ENCODE measurements at places on chromosomes 2 and 18.

DNA sequence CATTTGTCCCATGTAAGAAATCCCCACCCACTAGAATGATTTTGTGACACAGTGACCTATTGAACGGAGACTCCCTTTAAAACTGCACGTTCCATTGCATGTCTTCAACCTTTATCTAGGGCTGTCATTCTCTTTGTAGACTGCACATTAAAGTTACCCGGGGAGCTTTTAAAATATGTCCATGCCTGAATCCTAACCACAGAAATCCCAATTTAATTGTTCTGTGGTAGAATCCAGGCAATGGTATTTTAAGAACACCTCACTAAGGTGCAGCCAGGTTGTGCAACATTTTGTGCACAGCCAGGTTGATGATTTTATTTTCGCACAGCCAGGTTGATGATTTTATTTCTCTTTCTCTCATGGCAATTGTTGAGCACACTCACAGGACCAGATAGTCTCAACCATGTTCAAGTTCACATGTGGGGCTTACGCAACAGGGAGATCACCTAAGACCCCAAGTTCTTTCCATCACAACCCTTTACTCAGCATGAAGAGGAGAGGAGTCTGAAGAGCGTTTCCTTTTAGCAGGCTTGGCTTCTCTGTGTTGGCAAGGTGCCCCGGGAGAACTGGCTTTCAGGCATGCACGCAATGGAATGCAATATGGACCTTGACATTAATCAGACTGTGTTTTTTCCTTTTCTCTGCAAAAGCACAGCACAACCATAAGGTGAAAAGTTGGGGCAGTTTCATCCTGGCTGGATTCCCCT is 467.3 kb upstream of the ETAA1 start:
- DNase-seq: no peak

DNA sequence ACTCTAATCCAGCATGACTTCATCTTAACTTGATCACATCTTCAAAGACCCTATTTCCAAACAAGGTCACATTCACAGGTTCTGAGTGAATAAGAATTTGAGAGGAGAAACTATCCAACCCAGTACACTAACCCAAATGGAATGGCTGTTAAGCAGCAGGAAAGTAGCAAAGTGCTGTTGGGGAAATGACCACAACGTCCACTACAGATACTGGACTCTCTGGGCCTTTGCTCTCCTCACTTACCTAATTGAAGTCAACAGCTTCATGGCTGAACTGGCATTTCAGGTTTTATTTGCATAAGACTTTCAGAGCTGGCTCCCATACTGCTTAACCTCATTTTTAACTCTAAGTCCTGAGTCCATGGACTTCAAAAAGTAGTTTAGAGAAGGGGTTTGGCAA is 38.0 kb upstream of the ACVR2A start:
- no peak for DNase-seq

DNA sequence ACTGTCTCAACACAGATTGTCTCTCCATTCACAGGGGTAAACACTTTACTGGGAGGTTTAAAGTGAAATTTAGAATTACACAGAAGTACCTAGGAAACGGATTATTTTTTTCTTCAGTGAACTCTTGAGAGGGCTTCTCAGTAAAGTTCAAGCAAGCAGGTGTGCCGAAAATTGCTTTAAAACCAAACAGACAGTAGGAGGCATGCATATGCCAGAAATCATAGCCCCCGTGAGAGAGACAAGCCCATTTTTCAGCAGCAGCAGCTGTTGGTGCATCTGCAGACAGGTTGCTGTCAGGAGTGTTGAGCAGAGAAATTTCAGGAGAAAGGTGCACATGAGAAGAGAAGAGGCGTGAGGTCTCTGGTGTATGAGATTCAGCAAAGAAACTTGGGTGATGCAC is 2115.5 kb upstream of the CELF4 start:
- no peak for DNase-seq

DNA sequence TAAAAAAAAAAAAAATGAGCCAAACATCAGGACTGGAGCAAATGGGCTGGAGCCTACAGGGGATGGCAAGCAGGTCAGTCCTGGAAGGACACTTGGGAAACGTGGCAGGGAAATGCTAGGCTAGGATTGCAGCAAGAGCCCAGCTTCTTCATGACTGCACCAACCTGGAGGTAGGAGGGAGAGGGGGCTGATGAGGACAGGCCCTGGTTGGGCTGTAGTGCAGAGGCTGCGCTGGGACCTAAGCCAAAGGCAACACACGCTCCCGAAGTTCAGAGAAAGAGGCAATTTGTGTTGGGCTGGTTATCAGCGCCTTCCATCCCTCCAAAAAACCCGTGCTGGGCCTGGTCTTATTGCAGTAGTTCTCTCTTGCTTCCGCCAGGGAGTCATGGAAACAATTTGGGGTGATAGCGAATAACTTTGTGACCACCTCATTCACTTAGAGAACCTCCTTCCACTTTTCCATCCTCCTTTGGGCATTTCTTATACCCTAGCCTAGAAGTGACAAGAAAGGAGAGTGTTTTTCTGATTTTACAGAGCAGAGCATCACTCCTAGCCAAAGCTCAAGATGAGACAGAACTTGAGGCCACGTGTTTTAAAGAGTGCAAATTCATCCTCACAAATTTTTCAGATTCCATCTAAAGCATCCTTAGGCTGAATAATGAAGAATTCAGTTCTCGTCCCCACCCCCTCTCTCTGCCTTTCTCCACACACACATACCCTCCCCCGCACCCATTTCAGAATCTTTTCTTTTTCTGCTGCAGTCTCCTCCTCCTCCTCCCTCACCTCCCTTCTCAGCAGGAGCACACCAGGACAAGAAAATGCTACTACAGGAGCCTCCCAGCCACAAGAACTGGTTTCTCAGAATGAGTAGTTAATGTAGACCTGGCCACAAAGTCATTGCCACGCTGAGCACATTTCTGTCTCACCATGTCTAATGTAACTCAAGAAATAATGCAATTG is 82.5 kb upstream of the STPG4 start:
- DNase-seq: no peak

DNA sequence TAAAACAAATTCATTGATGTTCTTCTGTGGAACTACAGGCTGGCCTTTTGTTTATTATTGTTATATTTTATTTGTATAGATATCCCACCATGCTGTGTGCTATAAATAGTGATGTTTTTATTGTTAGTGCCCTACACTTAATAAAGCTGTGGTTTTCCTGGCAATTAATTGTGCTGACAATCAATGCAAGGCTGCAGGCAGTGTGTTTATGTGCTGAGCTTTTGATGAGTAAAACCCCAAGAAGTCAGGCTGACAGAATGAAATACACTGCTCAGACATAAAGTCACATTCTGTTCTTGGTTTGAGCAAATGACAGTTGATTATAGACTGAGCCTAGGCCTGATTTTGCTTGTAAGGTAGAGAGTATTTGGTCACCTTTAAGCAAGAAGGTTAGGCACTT is 362.7 kb downstream of the CPS1 start:
- no peak for DNase-seq

DNA sequence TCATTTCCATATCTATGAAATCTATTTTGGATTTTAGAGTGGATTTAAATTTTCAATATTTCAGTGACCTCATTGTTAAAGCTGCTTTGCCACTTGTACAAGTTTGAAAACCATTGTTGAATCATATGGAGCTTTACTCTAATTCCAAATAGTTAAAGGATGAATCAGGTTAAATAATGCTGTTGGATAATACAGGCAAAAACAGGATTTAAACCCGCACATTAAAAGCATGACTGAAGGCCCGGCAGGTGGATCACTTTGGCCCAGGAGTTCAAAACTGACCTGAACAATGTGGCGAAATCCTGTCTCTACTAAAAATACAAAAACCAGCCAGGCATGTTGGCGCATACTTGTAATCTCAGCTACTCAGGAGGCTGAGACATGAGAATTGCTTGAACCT is 68.3 kb downstream of the RIF1 start:
- DNase-seq: no peak

Data from activated CD4-positive, alpha-beta T cell treated with anti-CD3 and anti-CD28 coated beads, Interleukin-2, amount 50 U/mL, for 48 hours (primary cell).